Stimulated activated naive B cell treated with anti-CD40 and anti-IgM and Interleukin-4, amounts not matched to agents 10 μg/mL and 1 μg/mL and 100 μg/mL, for 72 hours (primary cell): ENCODE measurements at places on chromosomes 7 and 10.

GRCh38 chr7:124692425-124692824 lies 73.2 kb downstream of the GPR37 start:
- no peak for DNase-seq

- no peak for DNase-seq
Measured at GRCh38 chr10:127834221-127834620, 58.5 kb downstream of the CLRN3 start.

GRCh38 chr10:131874991-131875451 lies 25.8 kb upstream of the PPP2R2D start:
- DNase-seq, result peak; percentile 70

- no peak for DNase-seq
Measured at GRCh38 chr10:51892965-51893658, 193.7 kb upstream of the CSTF2T start.

DNA sequence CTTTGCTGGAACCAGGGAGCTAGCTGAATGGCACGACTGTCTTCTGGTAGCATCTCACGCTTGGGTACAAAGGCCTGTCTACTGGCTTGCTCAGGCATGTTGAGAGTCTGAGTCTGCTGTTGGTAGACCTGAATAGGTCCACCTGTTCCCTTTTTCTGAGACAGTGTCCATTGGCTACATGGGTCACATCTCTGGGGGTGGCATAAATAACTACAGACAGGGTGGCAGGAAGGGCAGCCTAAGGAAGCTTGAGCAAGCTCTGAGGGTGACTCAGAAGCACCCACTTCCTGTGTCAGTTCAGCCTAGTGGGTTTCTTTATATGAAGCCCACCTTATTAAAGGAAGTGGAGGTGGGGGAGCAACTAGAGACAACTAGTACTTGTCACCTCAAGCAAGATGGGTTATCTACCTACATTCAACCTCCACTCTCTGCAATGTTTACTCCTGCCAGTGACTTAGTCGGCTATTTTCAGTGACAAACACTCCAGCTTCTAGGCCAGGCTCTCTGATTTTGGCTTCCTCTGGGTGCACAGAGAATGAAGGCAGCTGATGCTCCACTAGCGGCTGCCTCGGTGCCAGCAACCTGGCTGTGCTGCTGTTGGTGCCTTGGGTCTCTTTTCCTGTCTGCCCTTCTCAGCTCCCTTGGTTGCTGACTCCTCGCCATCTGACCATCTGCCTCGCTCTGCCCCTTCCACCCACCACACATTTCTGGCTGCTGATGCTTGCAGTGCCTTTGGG lies 5.7 kb upstream of the ZYX start:
- DNase-seq, result no peak

DNA sequence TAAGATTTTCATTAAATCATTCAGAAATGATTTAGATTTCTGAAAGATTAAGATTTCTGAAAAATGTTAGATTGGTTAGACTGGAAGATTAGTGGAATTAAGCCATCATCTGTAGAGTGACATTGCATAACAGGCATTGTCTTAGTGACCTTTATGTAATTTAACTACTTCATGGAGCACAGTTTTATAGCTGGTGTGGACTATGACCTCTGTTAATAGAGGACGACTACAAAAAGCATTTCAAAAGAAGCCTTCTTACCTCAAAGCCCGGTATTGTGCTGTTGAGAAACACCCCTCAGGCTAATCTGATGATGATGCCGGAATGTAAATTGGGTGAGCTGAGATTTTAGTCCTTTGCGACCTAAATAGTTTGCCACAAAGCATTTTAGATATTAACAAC lies 55.6 kb downstream of the GALNT11 start:
- DNase-seq, result no peak
